ENCODE measurements at places on chromosomes 7 and 10.

DNA sequence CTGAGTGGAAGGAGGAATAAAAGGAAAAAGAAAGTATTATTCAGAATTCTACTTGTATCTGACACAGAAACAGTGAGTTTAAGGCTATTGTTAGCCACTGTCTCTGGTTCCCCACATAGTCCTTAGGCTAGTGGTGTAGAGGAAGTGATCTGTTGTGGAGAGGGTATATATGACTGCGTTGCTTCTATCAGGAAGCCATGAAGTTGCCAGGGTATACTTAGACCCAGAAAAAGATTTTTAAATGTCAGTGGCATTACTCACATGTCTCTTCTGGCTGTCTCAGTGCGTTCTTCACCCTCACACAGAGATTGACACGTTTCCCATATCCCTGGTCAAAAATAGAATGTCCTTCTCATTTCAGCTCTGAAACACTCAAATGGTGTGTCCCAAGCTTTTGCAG lies 72.7 kb downstream of the SEM1 start:
- DNase-seq: no peak

DNA sequence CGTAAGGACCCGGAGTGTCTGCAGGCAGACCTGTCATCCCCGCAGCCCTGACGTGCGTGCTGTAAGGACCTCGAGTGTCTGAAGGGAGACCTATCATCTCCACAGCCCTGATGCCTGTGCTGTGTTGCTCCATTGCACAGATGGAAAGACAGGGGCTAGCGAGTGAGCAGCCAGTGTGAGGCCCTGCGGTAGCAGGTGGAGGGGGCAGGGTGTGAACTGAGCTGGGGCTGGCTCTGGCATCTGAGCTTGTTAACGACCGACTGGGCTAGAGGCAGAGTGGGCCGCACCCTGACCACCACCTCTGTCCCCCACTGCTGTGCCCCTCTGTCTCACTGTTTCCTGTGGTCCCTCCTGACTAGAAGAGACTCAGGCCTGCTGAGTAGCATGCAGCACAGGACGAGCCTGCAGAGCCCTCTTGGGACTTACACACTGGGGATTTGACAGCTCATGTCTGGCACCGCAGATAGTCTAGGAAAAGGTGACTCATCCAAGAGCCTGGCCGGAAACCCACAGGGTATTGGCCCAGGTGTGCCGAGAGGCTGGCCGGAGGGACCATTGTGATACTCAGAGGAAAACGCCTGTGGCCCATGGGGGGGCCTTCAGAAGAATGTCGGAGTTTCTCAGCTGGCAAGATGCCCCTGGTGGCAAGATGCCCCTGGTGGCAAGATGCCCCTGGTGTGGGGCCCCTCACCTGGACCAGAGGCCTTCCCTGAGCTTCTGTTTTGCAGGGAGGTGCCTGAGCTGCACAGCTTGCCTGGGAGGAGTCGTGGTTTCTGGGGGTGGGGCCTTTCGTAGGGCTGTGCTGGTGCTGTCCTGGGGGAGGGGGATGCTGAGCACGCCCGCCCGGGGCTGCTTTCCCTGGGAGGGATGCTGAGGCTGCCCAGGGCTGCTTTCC lies 34.3 kb downstream of the INPP5A start:
- DNase-seq: peak; percentile 64

DNA sequence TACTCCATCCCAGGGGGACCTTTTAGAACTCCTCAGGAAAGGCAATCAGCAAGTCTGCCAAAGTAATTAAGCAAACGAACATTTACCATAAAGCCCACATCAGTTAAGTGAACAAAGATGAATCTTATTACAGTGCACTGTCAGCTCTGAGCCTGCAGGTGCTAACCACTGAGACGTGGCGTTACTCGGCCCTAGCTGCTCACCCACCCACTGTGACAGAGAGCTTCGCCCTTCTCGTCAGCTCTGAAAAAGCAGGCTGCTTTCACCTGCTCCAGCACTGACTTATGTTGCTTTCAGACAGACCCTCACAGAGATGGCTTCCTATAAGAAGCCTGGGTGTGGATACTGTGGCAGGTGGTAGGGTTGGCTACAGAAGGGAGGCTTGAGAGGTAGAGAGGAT lies 57.7 kb upstream of the KCNIP2 start:
- no peak for DNase-seq

DNA sequence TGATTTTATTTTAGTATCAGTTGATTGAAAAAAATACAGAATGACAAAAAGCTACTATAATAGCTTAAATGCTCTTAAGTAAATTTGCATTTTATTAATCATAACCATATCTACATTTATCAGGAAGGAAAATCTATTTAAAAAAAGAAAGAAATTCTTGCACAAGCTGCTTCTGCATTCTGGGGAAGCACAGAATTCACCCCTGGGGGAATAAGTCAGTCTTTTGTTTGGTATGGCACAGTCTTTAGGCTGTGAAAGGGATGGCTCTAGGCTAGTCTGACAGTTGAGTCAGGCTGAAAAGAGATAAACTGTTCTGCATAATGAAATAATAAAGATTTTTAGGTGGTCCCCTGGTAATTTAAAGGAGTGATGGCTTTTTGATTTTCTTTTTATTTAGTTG lies 37.9 kb downstream of the HTR7 start:
- no peak for DNase-seq

DNA sequence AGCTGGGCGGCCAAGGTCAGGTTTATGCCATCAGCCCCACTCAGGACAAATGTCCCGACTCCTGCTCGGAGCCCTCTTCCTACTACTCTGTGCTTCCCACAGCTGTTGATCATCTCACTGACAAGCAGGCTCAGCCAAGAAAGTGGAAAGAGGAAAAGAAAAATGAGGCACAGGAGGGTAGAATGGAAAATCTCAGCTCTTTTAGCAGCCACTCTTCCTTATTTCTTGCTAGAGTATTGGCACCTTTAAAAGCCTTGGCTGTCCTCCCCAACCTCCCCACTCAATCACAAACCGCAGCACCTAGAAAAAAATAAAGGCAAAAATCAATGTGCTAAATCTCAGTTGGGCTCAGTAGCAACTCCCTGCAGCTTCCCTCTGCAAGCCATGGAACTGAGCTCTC lies 35.3 kb upstream of the AGK start:
- no peak for DNase-seq

DNA sequence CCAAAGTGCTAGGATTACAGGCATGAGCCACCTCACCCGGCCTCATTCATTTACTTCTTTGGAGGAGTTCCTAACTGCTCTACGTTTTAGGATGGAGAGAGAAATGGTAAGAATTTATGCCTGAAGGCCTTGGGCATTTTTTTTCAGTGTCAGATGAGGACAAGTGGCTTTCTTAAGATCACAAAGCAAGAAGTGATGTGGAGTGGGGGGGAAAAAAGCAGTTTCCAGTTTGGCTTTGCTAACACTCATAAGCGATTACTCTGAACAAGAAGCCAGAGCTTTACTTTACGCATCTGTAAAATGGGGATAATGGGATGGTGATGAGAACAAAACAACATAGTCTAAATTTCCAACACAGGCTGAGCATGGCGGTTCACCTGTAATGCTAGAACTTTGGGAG lies 2.6 kb upstream of the PPIA start:
- no peak for DNase-seq
